Fibroblast of pulmonary artery (primary cell): ENCODE measurements at places on chromosomes 7 and 10.

- DNase-seq: no peak
These were observed 103.6 kb downstream of the ELMO1 start for GRCh38 chr7:37344886-37345579.

DNA sequence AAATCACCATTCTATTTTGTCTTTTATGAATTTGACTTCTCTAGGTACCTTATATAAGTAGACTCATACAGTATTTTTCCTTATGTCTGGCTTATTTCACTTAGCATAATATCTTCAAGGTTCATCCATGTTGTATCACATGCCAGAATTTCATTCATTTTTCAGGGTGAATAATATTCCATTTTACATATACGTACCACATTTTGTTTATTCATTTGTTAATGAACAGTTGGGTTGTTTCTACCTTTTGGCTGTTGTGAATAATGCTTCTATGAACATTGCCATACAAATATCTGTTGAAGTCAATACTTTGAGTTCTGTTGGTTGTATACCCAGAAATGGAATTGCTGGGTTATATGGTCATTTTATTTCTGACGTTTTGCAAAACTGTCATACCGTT lies 20.7 kb downstream of the AHCYL2 start:
- no peak for DNase-seq

- no peak for DNase-seq
These were observed 45.8 kb downstream of the NRF1 start for GRCh38 chr7:129657363-129657762.

DNA sequence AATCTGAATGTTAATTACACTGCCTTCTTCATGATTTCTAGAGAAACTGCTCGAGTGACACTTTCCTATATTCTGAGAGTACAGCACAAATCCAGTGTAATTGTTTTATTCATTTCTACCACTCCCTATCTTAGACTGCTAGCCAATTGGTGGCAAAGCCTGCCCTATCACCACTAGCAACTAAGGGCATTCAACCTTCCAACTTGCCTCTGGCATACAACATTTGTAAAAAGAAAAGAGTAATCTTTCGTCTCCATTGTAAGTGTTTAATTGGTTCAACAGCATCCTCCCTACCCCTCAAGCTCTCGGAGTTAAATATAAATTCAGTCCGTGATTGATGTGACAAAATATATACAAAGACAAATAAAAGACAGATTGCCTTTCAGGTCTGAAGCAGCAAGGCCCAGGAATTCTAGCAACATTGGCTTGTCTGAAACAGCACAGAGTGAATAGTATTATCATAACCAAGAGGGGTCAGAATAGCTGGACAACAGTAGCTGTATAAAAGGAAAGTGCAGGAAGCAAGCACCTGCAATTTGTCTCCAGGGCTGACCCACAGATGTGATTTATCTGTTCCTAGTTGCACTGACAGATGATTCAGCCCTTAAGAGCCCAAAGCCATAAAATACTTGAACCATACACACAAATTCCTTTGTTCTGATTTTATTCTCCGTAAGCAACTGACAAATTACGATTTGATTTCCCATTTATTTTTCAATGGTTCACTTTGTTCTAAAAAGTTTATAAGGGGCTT lies 47.6 kb upstream of the ANKRD1 start:
- peak; percentile 68 for DNase-seq

DNA sequence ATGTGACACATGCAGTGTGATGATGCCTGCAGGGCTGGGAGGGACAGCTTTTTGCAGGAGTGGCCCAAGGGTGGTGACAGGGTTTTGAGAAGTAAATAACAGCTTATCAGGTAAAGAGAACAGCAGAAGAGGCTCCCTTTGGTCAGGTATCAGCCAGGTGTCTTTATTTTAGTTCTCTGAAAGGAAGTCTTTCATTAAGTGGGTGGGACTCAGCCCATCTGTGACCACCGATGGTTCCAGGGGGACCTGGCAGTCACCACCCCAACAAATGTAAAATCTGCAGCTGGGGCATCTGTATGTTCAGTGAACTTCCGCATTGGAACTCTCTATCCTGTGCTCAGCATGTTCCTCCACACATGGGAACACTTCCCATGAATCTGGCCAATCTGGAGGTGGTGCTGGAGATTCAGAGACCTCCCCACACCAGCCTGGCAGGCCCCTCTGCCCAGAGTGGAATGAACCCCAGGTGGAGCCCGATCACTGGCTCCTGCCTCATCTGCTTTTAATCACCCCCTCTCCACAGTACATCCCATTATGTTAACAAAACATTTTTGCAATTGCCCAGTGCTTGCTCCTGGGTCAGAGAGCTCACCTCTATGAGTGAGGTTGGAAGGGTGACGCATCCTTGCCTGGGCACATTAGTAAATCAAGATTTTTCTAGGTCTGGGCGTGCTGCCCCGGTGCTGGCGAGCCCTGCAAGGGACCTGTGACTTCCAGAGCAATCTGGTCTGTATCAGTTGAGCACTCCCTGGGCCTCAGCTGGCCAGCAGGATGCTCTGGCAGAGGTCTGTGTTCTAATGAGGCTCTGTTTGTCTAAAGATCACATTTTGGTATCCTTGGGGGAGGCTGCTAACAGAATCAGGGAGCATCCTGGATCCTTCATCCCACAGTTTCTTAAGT lies 140.4 kb upstream of the GDF10 start:
- no peak for DNase-seq

DNA sequence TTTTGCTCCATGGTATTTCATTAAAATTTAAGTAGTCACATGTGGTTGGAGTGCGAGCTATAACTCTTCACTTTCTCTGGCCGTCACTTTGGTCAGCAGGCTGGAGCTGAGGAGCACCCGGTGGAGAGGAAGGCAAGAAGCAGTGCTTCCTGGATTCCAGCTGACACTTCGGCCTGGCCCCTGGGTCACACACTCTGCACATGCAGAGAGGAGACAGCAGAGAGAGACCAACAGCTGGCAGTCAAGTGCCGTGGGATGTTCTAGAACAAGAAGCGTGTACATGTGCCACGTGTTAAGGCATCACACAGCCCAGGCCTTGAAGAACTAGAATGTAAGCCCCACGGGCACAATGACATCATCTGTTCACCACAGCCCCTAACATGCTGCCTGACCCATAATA lies 30.1 kb downstream of the PSAP start:
- DNase-seq: no peak

GRCh38 chr7:20013536-20013935 lies 203.6 kb downstream of the MACC1 start:
- no peak for DNase-seq

DNA sequence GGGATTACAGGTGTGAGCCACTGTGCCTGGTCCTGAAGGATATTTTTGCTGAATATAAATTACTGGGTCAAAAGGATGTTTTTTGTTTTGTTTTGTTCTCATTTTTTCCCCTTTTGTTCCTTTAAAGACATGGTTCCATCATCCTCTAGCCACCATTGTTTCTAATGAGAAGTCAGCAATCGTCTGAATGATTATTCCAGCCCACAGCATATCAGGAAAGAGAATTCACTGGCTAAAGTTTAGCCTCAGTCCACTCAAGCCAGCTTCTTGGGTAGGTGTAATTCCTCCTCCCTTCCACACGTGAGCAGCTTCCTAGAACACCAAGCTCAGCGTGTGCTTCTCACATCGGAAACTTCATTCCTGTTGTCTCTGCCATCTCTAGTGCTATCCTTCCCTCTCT lies 112.8 kb upstream of the INSIG1 start:
- no peak for DNase-seq

GRCh38 chr7:113142385-113143119 lies 24.2 kb upstream of the SMIM30 start:
- no peak for DNase-seq

DNA sequence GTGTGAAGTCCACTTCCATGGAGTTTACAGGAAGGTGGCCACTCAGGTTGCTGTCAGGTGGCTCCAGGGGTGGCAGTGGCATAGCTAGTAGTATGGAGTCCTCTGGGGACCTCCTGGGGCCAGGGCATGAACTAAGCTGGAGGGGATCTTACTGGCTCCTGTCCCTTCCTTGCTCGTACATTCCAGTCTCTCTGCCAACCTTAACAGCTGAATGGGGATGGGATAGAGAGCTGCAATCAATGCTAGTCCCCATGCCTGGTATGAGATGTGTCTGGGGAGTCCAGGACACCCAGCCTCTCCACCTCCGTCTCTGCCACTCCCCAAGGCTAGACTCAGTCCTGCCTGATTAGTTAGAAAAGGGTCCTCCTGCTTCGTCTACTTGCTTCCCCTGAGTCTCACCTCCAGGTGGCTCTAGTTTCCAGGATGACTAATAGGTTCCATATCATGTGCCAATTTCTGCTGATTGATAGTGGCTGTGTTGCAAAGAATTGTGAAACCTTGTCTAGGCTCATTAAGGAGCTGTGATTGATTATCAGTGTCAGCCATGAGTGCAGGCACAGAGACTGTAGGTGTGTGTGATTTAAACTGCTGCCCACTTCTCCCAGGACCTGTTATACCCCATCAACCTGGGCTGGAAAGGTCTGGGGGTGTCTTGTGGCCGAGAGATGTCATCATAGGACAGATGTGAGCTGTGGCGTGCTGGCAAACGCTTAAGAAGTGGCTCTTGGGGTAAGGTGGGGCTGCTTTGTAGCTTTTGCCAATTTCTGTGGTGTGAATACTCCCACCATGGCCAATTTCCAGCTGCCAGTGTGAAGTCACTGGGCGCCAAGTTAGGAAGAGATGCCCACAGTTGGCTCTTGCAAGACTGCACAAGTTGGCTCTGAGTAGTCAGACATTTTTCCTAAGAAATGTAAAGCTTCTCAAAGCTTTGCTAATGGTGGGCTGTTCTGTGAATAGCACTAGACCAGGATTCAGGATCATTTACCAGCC lies 59.8 kb downstream of the COL13A1 start:
- peak; percentile 92 for DNase-seq

- no peak for DNase-seq
These were observed 314.2 kb downstream of the ADRA2A start for GRCh38 chr10:111390813-111391563.

GRCh38 chr7:144487901-144488300 lies 84.4 kb upstream of the NOBOX start:
- DNase-seq: no peak

DNA sequence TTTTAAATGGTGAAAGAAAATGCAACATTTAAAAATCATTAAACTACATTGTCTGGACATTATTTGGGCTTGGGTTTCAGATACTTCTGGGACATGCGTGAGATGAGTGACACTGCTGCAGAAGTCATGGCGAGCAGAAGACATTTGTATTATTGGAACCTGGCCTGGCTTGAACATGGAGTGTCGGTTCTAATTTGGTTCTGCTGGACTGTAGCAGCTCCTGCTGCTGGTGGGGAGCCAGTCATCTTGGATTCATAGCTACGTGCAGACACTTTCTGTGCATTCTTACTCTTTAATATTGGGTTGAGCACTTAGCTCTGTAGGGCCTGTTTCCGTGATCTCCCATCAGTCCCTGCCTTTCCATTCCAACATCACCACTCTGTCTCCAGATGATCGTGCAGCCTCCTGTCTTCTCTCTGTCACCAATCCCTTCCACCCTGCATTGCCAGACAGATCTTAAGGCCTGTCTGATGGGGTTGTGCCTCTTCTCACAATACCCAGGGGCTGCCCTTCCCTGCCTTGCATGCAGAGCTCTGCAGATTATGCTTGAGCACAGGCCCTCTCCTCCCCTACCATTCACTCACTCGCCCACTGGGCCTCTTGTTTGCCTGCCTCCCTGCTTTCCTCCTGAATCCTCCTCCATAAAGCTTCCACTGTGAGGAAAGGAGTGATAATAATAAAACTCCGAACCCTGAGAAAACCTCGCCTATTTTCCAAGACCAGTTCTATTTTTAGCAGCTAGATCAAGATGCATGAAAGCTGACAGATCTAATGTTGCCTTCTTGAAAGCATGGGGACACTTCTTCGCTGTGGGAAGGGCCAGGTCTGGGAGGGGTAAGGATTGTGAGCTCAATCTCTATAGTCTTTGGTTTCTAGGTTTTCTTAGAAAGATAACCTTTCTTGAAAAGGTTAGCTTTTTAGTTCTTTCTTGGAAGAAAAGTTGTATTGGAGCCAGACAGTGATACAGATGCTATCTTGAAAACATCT lies 32.9 kb downstream of the CELF2 start:
- no peak for DNase-seq

GRCh38 chr7:33578881-33579672 lies 326.3 kb upstream of the BMPER start:
- DNase-seq: no peak

DNA sequence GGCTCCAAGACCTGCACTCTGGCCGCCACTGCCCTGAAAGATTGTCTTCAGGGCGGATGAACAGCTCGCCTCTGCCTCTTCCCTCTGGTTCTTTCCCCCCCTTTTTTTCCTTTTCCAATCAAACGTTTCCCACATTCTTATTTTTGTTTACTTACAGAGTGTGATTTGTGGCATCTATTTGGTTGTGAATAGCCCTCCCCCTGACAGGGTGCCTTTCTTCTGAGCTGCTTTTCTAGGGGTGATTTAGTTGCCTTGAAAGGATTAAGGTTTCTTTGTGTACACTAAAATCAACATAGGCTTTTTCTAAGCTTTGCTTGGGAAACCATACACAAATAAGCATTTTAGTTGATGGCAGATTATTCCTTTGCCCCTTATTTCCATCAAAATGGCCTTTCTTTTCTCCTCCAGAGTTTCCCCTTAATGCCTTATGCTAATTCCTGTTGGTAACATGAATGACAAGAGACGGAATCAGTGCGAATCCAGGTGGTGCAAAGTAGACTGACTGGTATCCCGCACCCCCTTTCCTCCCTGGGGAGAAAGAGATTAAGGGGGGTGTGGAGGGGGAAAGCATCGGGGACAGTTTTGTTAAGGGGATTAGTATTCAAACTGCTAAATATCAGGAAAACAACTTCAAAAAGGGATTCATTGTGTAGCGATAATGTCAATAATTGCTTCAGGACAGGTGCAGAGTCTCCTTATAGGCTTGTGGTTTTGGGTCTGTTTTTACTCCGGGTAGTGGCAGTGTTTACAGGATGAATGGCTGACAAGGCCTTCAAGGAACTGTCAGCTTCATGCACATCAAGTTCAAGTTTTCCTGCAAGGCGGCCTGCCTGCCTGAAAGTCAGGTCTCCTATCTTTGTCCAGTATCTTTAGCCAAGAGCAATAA lies 431.6 kb upstream of the GALNT17 start:
- no peak for DNase-seq

DNA sequence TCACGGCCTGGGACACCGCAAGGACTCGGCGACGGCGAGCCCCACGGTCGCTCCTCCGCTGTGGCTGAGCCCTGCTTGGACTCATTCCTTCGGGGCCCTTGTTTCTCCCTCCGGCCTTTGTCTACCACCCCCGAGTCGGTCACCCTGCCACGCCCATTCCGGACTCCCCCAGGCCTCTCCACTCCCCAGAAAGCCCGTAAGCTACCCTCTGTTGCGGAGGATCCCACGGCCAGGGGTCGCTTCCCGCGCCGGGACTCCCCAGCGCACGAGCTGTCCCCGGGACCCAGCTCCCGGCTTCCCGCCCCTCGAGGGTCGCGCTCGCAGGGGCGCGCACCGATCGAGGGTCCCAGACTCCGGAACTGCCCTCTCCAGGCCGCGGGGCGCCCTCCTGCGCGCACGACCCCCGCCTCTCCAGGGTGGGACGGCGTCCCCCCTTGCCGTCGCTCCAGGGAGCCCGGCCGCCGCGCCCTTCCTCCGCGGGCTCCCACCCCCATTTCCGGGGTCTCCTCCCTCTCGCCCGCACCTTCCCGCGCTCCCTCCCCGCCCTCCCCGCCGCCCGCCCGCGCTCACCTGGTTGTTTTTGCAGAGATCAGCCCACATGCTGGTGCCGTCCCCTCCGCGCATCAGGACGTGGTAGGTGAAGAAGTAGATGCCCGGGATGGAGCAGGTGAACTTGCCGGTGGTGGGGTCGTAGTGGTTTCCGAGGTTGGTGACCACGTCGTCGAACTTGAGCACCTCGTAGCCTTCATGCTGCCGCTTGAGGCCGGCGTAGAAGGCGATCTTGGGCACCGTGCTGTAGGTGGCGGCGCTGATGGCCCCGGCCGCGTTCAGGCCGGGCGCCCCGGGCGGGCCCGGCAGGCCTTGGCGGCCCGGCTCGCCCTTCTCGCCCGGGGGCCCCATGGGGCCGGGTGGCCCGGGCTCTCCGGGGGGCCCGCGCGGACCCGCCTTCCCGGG lies 1.5 kb downstream of the C1QL3 start:
- no peak for DNase-seq
